CD4-positive, CD25-positive, alpha-beta regulatory T cell (primary cell): ENCODE measurements at places on chromosomes 7 and 10. TPM values are rescaled to one million over a fixed set of nuclear protein-coding genes. Genes with fewer than 3 reads are reported as not detected.

DNA sequence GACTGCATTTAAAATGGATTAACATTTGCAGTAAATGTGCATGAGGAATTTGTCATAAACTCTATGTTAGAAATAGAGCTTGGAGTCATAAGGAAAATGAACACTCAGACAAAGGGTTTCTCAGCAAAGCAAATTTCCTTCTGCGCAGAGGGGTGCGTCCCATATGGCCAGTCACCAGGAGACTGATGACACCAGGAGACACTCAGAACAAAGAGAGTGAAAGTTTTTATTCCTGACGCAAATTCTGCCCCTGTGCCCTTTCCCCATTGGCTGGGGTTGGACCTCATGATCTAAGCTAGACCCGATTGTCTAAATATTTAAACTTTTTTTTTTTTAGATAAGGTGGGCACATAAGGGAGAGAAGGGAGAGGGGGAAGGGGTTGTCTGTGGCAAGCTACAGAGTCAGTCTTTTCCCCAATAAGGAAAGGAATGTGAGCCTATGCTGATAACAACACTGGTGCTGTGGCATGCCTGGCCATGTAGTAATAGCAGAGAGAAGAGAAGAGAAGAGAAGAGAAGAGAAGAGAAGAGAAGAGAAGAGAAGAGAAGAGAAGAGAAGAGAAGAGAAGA is 202.0 kb downstream of the POM121L12 start:
- H3K27me3 ChIP-seq, result no peaks in the 10 kb centered on the region
- no peak overlapping the region for H3K27ac ChIP-seq
- H3K4me1 ChIP-seq, result no peaks in the 10 kb centered on the region
- DNase-seq, result no peak
- no peak overlapping the region for H3K4me3 ChIP-seq

The FFAR4 gene
- not detected for total RNA-seq

- no peaks in the 10 kb centered on the region for H3K4me1 ChIP-seq
- H3K4me3 ChIP-seq, result no peak overlapping the region
- no peak for DNase-seq
- peaks cover 64% of the 10 kb centered on the region for H3K36me3 ChIP-seq
- no peak overlapping the region for H3K27ac ChIP-seq
Observed at GRCh38 chr10:120873741-120874140, 22.6 kb downstream of the WDR11 start.

The NEURL1 gene
- total RNA-seq, result 1.1 TPM

The DNMBP gene
- 2.4 TPM for total RNA-seq

DNA sequence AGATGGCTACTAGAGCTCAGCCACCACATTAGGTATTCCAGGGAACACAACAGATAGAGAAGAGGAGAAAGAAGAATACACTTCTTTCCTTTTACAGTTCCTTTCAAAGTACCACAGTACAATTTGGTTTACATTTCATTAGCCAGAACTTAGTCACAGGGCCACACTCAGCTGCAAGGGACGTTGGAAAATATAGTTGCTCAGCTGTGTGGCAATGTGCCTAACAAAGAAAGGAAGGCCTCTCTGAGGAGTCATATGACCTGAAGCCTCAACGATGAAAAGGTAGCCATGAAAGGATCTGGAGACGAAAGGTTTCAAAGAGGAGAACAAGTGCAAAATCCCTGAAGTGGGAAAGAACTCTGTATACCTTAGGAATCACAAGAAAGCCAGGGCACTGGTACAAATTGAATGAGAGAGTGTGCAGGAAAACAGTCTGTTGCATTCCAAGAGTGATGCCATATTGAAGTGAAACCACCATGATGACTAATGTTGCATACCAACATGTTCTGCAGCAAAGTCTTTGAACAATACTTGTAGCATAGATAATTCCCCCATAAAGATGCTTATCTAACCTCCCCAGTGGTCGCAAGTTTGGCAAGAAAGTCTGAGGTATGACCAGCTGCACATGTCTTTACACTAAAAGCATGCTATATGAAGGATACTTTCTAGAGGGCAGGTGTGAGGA is 278.9 kb downstream of the HPSE2 start:
- no peaks in the 10 kb centered on the region for H3K27me3 ChIP-seq
- no peaks in the 10 kb centered on the region for H3K4me1 ChIP-seq
- DNase-seq, result no peak

GRCh38 chr10:59980356-59980755 is 74.0 kb upstream of the CCDC6 start:
- no peak overlapping the region for H3K27ac ChIP-seq
- no peaks in the 10 kb centered on the region for H3K4me1 ChIP-seq
- H3K4me3 ChIP-seq, result no peak overlapping the region
- no peaks in the 10 kb centered on the region for H3K36me3 ChIP-seq
- no peak for DNase-seq

DNA sequence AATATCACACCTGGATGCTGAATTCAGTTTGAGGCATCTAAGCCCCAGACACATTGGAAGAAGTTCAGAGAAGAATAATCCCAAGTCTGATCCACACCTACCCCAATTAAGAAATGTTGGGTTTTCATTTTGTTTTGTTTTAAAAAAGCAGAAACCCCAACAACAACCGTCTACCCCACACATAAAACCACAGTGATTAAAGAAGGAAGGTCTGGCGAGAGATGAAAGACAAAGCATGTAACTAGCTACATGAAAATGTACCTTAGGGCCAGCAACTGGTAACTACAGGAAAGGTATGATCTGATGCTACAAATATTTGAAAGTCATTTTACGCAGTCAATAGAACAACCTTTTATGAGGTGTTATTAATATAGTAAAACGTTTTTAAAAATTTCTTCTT is 1112.3 kb downstream of the GATA3 start:
- no peak overlapping the region for H3K27ac ChIP-seq
- no peaks in the 10 kb centered on the region for H3K4me1 ChIP-seq
- H3K36me3 ChIP-seq, result no peaks in the 10 kb centered on the region

The MYL10 gene
- total RNA-seq, result not detected

- no peak for DNase-seq
- H3K27ac ChIP-seq, result no peak overlapping the region
- peaks cover 49% of the 10 kb centered on the region for H3K4me1 ChIP-seq
- H3K4me3 ChIP-seq, result no peak overlapping the region
Observed at GRCh38 chr7:117011419-117012260, 58.3 kb downstream of the ST7 start.

DNA sequence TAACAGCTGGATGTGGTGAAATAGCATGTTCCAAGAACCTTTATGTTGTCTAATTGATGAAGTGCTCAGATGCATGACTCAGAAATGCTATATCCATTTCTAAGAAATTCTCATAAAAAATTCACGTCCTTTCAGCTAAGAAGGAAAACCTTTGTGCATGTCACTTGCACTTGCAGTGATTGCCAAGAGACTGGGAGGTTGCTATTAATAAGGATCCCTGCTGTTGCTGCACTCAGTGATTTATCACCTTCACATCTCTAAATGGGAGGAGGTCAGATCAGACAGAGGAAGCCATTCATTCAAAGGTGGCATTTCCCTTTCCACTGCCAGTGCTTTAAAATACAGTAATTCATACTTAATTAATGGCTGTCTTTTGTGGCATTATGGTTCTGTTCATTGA is 89.5 kb downstream of the THSD7A start:
- H3K4me1 ChIP-seq, result no peaks in the 10 kb centered on the region
- no peak overlapping the region for H3K4me3 ChIP-seq
- no peak for DNase-seq

The ADARB2 gene
- 2.9 TPM for total RNA-seq

The SFMBT2 gene
- total RNA-seq, result 21.2 TPM

- no peak overlapping the region for H3K27ac ChIP-seq
- no peaks in the 10 kb centered on the region for H3K27me3 ChIP-seq
- no peaks in the 10 kb centered on the region for H3K36me3 ChIP-seq
- H3K4me1 ChIP-seq, result no peaks in the 10 kb centered on the region
- DNase-seq, result no peak
Observed at GRCh38 chr10:35924759-35925158, 282.7 kb upstream of the FZD8 start.

The TMEM270 gene
- total RNA-seq, result not detected

- no peaks in the 10 kb centered on the region for H3K27me3 ChIP-seq
- no peaks in the 10 kb centered on the region for H3K36me3 ChIP-seq
Observed at GRCh38 chr7:2478800-2479199, 2.6 kb upstream of the GRIFIN start.

DNA sequence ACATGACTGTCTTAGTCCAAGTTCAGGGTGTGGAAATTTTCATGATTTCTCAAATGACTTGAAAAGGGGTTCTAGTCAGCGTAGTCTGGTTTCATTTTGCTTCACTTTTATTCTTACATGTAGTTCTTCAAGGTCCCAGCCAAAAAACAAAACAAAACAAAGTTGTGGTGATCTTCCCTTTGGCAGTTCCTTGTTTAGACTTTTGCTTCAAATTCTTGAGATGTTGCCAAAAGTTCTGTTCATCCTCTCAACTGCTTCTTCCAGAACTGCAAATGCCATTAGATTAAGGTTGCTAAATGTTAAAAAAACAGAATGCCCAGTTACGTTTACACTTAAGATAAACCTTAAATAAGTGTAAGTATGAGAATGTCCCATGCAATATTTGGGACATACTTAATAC is 370.8 kb upstream of the LRRTM3 start:
- no peak overlapping the region for H3K4me3 ChIP-seq
- no peak for DNase-seq
- no peaks in the 10 kb centered on the region for H3K27me3 ChIP-seq
- no peak overlapping the region for H3K27ac ChIP-seq
- no peaks in the 10 kb centered on the region for H3K4me1 ChIP-seq
- no peaks in the 10 kb centered on the region for H3K36me3 ChIP-seq

The FAM241B gene
- total RNA-seq, result 9.7 TPM

DNA sequence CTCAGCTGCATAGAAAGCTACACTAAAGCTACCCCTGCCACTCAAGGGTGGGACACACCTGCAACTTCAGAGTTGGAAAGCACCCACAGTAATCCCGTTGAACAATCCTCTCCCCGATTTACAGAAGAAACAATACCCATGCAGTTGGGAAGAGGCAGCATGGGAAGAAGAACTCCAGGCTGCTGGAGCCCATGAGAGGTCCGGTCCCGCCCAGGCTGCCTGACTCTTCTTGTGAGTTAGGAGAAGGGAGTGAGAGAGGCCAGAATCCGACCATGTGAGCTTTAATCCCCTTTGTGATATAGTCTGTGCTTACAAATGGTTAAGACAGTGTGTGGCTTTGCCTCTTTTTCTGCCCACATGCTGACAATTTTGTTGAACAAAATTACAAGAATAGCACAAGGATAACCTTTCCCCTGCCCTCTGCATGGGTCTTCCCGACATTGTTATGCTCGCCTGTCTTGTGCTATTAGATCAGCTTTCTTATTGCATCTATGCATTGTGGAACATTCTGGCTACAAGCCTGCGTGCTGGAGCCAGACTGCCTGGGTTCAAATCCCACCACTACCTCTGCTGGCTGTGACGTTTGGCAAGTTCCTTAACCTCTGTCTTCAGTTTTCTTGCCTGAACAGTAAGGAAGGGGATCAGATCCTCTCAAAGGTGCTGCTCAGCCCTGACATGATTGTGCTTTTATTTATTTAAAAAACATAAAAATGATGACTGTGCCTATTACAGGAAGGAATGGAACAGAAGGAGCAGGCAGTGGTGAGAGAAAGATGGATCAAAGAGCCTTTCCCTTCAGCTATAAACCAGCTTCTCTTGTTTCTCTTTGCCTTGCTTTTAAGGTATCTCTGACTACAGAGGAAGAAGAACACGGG is 56.0 kb downstream of the BPGM start:
- no peak for DNase-seq
- no peaks in the 10 kb centered on the region for H3K36me3 ChIP-seq
- no peaks in the 10 kb centered on the region for H3K27me3 ChIP-seq
- no peak overlapping the region for H3K4me3 ChIP-seq
- H3K4me1 ChIP-seq, result no peaks in the 10 kb centered on the region

DNA sequence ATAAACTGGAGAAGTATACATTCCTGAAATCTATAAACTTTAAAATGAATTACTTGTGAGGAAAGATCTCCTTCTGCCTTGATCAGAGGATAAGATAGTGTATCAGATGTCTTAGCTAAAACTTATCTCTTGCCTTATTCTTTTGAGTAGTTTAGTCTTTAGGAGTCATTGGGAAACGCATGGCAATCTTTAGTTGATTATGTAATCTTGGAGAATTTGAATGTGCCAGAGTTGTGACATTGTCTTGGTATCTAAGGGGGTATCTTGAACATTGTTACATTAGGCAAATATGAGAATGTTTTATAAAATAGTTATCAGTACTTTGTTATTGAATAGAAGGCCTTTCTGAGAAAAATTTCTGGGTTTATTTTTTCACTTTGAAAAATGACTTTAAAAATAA is 61.6 kb upstream of the ADRA2A start:
- no peaks in the 10 kb centered on the region for H3K27me3 ChIP-seq
- H3K4me1 ChIP-seq, result no peaks in the 10 kb centered on the region
- H3K4me3 ChIP-seq, result no peak overlapping the region
- peaks cover 43% of the 10 kb centered on the region for H3K36me3 ChIP-seq

DNA sequence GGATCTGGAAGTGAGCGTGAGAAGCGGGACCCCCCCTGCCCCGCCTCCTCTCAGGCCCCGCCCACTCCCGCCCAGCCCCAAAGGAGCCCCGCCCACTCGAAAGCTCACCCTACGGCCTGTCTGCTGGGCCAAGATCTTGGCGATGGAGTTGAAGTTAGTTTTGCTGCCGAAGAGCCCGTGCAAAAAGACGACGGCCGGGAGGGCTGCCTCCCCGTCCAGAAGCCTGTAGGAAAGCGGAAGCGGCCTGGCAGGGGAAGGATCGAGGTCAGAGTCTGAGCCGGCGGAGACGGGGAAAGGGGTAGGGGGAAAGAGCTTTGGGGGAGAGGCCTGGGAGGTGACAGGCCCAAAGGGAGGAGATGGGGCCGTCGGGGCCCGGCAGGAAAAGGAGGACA is 386 bp downstream of the ABHD11 start:
- peaks cover 16% of the 10 kb centered on the region for H3K4me1 ChIP-seq
- DNase-seq, result peak; percentile 54
- no peaks in the 10 kb centered on the region for H3K27me3 ChIP-seq
- no peaks in the 10 kb centered on the region for H3K36me3 ChIP-seq
- peak overlapping the region; percentile 91 for H3K27ac ChIP-seq

DNA sequence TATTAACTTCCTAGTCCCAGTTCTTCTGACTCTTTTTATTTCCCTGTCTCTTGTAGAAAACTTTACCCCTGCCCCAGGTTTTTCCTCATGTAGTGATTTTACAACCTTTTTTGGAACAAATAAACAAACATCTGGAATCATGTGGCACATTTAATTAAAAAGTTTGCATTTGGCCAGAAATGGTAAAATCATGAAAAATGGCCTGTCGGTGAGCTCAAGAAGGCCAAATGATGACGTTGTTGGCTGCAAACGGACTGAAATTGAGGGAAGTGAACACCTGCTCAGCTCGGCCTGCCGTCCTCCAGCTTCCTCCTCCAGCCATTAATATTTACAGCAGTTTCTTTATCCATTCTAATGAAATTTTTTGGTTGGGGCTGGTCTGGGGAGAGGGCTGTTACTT is 902.8 kb downstream of the LRMDA start:
- H3K27ac ChIP-seq, result no peak overlapping the region

- no peak for DNase-seq
- H3K27ac ChIP-seq, result no peak overlapping the region
- no peaks in the 10 kb centered on the region for H3K36me3 ChIP-seq
- H3K4me3 ChIP-seq, result no peak overlapping the region
- H3K27me3 ChIP-seq, result no peaks in the 10 kb centered on the region
Observed at GRCh38 chr10:57579926-57580325, 687.8 kb downstream of the IPMK start.

The TES gene
- 91.6 TPM for total RNA-seq
